ENCODE measurements at places on chromosomes 4 and X.

DNA sequence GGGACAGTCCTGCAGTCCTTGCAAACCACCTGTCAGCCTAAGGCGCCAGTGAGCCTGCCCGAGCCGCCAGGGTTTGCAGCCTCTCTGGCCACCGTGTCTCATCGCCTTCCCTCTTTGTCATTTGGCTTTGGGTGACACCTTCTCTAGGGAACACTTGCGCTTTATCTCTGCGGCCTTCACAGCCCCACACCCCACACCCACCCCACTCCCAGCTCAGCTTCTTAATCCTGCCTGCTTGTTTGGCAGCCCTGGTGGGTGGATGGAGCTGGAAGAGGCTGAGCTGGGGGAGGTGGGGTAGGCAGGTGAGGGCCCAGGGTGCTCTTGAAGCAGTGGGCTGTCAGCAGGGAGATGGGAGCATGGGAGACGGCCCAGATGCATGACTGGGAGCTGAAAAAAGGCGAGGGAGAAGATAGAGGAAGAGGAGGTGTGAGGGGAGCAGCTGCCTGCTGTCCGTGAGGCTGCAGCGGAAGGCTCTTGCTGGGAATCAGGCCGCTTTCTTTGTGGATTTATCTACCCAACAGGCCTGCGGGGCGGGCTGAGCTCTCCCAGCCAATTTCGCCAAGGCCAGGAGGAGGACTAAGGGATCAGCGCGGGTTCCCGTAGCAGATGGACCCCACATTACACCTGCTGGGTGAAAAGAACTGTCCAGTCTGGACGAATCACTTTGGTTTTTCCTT lies 97.5 kb upstream of the STOX2 start:
- no peak for DNase-seq

DNA sequence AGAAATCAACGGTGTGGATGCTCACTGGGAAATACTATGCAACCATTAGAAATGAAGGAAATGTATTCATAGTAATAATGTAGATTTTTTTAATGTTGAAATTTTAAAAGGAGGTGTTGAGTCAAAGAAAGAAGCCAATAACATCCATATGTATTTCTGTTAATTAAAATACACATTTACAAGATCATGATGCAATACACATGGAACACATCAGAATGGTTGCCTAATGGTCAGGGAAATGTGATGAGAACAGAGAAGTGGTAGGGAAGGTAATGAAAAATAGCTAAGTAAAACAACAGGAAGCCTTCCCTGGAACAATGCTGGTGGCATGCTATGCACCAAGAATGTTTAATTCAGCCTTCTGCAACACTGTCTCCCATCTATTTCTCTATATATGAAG lies 18.2 kb downstream of the AREG start:
- DNase-seq: no peak

DNA sequence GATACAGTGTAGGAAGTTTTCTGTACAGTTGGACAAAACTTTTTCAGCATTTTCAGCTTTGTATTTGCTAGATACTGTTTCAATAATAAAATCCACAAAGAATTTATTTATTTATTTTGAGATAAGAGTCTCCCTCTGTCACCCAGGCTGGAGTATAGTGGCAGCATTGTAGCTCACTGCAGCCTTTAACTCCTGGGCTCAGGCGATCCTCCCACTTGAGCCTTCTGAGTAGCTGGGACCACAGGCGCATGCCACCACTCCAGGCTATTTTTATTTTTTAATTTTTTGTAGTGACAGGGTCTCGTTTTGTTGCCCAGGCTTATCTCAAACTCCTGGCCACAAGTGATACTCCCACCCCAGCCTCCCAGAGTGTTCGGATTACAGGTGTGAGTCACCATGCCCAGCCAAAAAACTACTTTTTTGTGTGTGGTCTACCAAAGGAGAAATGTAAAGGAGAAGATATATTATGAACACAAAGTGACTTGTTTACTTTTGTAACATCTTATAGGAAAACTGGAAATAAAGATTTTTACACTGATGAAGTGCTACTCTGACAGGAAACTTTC lies 13.0 kb upstream of the SOWAHD start:
- DNase-seq: no peak

DNA sequence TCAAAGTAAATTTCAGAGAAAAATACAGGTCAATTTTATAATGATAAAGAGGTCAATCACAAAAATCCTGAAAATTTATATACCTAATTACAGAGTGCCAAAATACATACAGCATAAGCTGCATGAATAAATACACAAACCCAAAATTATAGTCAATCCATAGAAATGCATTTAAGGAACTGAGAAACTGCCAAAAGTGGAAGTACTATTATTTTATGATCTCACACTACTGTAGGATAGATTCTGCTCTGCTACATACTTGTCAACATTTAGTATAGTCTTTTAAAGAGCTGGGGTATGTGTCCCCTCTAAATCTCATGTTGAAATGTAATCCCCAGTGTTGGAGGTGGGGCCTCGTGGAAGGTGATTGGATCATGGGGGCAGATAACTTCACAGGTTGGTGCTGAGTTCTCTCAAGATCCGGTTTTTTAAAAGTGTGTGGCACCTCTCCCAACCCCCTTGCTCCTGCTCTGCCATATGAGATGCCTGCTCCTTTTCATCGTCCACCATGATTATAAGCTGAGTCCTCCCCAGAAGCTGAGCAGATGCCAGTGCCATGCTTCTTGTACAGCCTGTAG lies 31.8 kb downstream of the CHIC2 start:
- DNase-seq: no peak

DNA sequence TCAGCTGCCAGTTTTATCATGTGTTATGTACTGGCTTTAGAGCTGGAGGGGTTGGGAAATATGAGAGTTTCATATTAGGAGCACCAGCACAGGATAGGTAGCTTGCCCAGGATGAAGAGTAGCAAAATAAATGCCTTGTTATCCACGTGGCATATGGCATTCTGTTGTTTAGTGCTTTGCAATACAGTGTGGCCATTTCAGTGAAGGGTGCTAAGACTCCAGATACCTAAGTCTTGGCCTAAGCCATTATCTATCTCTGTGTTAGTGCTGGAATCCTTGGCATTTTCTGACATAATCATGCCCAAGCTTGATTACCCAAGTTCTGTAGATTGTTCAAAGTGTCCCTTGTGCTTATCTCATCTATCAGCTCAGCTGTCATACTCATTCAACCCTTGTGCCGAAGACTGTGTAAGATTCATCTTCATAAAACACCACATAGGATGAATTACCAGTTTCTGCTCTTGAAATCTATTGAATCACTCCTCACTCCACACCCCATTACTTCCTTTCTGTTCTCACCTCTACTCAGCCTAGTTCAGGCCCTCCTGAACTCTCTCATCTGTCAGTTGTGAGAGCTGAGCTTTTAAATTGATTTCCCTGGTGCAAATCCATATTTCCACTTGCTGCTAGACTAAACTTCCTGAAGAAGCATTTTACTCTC lies 73.5 kb downstream of the CLCN5 start:
- no peak for DNase-seq

GRCh38 chr4:185128272-185129119 lies 14.6 kb upstream of the SLC25A4 start:
- no peak for DNase-seq

DNA sequence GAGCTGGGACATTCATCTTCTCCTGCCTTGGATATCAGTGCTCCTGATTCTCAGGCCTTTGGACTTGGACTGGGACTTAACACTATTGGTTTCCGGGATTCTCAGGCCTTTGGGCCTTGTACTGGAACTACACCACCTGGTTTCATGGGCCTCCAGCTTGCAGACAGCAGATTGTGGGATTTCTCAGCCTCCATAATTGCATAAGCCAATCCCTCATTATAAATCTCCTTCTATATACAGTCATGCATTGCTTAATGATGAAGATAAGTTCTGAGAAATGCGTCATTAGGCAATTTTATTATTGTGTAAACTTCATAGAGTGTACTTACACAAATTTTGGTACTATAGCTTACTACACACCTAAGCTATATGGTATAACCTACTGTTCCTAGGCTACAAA lies 8.9 kb upstream of the CCNG2 start:
- DNase-seq: no peak

- no peak for DNase-seq
These were observed 112.2 kb downstream of the IL13RA2 start for GRCh38 chrX:114905251-114905650.

DNA sequence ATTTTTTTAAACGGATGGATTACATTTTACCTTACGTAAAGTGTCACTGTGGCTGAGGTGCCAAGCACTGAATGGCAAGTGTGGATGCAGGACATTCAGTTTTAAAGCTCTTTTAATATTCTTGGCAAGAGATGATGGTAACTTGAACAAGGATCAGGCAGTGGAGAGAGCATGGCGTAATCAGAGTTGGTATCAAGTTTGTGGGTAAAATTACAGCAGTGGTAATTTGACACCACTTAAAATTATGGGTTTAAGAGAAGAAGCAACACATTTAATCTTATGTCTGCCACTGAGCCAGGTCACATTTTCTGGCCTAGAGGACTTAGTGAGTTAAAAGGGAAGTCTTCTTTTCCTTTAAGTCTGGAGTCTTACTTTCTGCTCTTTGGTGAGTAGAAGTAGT lies 100.5 kb downstream of the NAA11 start:
- DNase-seq: no peak

DNA sequence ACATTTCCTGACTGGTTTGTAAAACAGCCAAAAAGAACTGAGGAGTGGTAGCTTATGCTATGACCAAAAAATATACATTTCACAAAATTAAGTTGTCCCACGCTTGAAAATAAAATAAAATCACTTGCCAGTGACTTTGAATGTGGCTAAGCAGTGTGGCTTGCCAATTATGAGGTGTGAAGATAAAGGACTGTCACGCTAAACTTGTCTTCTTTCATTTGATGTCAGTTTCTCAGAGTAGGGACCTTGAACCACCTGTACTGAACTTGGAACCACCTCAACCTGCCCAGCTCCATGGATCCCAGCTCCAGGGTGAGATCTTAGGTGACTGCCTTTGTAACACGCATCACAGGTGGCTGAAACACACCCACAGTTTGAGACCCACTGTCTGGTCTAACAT lies 113.7 kb upstream of the TBL1X start:
- DNase-seq: no peak

DNA sequence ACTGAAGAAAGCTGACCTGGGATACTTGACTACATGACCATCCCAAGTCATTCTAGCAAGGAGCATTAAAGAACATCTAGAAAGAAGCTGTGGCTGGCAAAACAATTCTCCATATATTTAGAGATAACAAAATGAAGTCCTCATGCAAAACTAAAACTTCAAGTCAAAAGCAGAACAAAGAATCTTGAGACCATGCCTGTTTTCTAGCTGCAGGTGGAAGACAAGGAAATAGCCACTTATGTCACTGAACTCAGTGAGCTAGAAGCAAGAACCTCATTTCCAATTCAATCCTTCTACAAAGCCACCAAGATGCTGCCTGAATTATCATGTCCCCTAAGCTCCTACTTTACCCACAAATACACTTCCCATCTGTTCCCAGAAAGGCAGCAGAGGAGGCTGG lies 13.8 kb downstream of the USP46 start:
- no peak for DNase-seq

- no peak for DNase-seq
These were observed 29.9 kb upstream of the TET2 start for GRCh38 chr4:105116616-105117319.

GRCh38 chr4:3532751-3533422 lies 665 bp upstream of the LRPAP1 start:
- no peak for DNase-seq

GRCh38 chr4:121233982-121234381 lies 69.9 kb upstream of the TNIP3 start:
- no peak for DNase-seq

GRCh38 chr4:3611778-3612177 lies 79.6 kb upstream of the LRPAP1 start:
- DNase-seq: no peak

DNA sequence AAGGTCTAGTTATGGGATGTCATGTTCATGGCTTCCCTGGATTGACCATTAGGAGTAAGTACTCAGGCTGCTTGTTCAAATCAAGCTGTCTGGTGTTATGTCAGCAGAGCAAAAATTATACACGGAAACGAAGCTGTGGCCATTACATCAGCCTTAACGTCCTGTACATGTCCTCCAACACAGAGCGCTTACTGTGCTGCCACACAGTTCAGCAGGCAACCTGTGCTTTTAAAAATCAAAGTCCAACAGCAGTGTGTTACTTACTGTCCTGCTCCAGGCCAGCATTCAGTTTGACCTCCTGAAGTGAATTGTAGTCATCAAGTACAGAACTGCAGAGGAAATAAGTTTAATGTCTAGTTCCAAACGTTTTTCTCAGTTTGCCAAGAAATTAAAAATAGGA lies 46.0 kb downstream of the KLHL34 start:
- no peak for DNase-seq

DNA sequence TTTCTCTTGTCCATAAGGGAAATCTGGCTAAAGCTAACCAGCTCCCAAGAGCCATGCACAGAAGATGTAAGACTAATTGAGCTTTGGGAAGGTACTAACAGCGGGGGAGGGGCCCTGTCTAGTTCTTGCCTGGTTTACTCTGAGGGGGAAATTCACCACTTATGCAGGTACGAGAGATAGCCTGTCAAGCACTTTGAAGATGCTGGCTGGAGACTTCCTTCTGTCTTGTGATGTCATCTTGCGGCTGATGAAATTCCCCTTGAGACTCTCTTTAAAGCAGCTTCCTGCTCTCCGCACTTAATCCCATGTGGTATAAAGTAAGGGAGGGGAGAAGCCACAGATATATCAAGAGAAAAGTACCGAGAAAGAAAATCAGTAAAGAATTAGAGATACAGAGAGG lies 345.3 kb downstream of the MAPK10 start:
- DNase-seq: no peak

DNA sequence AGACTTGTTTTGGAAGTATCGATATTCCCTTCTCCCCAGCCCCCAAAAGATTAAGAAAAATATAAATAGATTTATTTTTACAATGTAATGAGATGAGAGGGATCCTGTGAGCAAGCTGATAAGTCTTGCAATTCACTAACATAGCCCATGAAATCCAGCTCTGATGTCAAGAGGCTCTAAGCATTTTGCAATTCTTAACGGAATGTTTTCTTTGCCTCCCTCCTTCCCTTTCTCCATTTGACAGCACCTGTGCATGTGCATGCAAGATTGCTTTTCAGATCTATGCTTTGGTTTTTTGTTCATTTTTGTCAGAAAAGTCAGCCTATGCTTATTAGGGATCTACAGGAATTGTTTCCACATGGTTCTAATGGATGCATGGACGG lies 169.9 kb downstream of the SLIT2 start:
- DNase-seq: no peak

- DNase-seq: no peak
These were observed 51.3 kb downstream of the SH3RF1 start for GRCh38 chr4:169219440-169219839.

- DNase-seq: no peak
These were observed 60.9 kb downstream of the SEC24B start for GRCh38 chr4:109494563-109494962.

- DNase-seq: no peak
These were observed 159.7 kb downstream of the SH2D1A start for GRCh38 chrX:124506066-124506465.

- DNase-seq: no peak
These were observed 1.0 kb upstream of the TMEM131L start for GRCh38 chr4:153465140-153465539.

GRCh38 chr4:89316931-89317366 lies 9.3 kb upstream of the GPRIN3 start:
- no peak for DNase-seq

- no peak for DNase-seq
These were observed 583.9 kb downstream of the KCTD8 start for GRCh38 chr4:43864616-43865146.

Measured in HuH-7 (cell line).